D721Med (cell line): ENCODE measurements at places on chromosomes 1 and 21.

DNA sequence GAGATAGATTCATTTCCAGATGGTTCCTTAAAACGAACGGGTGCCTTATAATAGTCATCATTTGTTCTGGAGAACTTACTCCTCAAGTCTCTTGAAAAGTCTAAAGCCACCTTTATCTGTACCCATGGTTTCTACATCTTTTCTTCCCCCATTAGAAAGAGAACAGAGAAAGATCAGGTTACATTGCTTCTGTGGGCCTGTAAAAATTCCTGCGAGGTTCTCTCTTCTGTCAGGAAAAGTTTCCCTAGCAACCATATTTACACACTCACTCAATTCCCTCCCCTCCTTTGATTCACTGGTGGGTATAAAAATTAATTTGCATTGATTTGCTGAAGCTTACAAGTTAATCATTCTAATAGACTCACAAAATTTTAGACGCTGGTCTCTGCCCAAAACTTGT is 6.7 kb downstream of the PHC2 start:
- DNase-seq: no peak

DNA sequence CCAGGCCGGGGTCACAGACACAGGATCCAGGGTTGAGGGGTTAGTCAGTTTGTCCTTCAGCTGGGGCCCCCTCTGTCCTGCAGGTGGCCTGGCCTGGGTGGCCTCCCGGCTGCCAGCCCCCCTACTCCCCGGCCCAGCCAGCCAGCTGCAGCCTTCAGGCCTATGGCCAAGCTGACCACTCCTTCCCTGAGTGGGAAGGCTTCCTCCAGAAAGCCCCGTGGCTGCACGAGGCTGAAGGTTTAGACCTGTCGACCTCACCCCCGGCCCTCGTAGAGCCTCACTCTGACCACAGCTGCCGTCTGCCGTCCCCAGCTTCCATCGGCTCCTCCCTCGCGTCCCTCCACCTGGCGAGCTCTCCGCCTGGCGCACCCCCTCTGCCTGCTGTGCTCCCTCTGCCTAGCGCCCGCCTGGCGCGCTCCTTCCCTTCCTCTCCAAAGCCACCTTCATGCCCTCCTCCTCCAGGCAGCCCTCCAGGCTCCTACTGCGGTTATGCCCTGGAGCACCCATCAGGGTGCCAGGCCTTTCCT is 9.6 kb downstream of the TTLL10 start:
- DNase-seq: no peak

DNA sequence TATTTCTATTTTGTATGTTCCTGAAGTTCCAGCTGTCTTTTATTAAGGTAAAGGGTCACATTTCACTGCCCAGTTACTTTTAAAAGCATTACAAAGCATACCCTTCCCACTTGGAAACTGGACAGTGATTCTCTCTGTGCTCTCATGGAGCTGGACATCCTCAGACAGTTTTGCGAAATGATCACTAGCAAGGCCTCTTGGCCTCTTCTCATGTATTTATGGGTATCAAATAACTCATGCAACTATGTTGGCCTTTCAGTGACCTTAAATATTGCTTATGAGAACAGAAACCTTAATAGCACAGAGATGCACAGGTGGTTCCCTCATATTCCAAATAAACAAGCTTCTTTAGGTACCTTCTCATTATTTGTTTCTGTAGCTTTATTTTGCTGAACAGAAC is 7.9 kb upstream of the AMPD1 start:
- DNase-seq: no peak

GRCh38 chr1:86231076-86231475 is 74.5 kb upstream of the COL24A1 start:
- DNase-seq: no peak

GRCh38 chr1:242025681-242026080 is 26.8 kb upstream of the MAP1LC3C start:
- DNase-seq: no peak

DNA sequence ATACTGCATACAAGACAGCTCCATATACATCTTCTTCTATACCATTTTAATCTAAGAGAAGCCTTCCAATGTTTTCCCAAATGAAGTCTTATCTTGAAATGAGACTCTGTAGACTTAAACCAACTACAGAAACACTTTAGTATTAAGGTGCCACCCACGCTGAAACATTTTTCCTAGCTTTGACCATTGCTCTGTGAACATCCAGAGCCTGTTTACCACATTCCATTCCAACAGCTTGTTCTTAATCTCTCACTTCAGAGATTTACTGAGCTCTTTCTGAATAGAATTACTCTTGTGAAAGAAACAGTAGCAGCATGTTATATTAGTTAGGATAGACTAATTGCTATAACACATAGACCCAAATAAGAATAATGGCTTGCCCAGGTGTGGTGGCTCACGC is 19.6 kb upstream of the POGZ start:
- DNase-seq: no peak
